Endothelial cell (in vitro differentiated cells): ENCODE measurements at places on chromosomes 3 and 15.
A peak's percentile ranks its signal among the peaks of the same experiment; 100 is the strongest.

GRCh38 chr15:80891006-80891405 lies 98.6 kb downstream of the MESD start:
- DNase-seq = no peak

DNA sequence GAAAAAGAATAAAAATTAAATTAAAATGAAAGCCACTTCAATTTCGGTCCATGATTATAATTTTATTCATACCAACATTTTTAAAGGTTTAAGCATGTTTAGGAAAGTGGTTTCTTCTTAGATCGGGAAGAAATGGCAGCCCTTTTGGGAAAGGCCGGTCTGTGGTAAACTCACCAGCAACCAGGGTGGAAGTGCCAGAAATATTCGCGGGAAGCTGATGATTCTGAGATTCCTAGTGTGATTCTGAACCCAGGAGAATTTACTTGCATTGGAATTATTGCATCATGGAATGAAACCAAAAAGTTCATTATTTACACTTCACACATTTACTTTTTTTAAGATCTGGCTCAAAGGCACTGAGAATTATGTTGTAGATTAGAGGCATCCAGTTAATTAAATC lies 97.2 kb upstream of the CCNL1 start:
- no peak for DNase-seq

DNA sequence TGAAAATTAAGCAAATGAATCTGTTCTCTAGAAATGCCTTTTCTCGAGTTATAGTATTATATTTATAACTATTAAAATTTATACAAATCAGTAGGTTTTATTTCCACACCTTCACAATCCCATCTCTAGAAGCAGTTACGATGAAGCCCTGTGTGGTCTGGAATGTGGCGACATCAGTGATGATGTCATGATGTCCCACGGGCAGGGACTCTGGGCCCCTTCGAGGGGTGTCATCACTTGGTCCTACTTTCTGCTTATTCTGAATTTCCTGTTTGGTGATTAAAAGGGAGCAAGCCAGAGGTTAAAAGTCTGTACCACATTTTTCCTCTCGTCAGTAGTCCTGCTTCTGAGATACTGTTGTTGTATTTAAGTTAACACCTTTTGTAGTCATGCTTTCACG lies 67.4 kb downstream of the PIK3R4 start:
- DNase-seq = no peak

DNA sequence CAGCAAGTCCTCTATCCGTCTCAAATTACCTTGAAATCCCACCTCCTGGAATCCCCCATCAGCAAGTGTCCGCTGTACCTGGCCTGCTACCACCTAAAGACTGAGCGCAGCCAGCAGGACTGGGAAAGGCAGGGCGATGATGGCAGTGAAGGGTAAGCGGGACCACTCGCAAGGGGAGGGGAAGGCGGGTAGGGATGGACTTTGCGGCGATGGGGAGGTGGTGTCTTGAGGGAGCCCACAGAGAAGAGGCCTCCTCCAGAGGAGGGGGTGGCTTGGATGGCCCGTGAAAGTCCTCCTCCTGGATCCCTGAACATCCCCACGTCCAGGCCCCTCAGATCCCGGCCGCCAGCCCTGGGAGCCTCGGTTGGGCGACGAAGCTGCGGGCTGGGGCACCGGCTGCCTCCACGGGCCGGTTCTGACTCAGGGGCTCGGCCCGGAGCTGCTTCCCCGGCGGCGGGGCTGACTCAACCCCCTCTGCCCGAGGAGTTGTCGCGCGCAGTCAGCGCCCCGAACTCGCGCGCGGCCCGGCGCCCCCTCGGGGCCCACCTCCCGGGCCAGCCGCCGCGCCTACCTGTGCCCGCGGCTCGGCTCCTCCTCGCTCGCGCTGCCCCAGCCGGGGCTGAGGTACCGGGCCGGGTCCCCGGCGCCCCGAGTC lies 512 bp downstream of the LARP6 start:
- DNase-seq = peak; percentile 25

GRCh38 chr3:125019271-125019670 lies 36.5 kb downstream of the HEG1 start:
- DNase-seq = no peak
